ENCODE measurements at places on chromosomes 5 and 9.
A peak's percentile ranks its signal among the peaks of the same experiment; 100 is the strongest.

DNA sequence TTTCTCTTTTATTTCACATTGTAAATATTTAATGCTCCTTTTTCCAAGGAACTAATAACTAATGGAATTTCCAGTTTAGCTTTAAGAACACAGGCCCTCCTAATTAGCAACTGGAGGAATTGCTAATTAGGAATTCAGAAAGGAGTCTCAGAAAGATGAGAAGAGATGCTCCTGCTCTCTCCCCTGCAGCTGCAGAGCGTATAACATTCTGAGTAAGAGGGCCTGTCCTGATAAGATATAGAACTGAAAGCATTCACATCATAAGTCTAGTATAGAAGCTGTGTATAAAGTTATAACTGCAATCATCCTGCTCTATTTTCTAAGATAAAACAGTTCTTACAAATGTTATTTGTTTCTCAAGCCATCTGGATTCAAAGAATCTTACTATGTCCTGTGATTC, 83.2 kb downstream of the DTWD2 start:
- DNase-seq, result no peak

GRCh38 chr9:134441227-134442084, 115.2 kb downstream of the RXRA start:
- DNase-seq, result no peak

- DNase-seq, result no peak
Measured at GRCh38 chr5:126443374-126443851, 20.2 kb downstream of the GRAMD2B start.

GRCh38 chr5:58299256-58299655, 160.6 kb downstream of the PLK2 start:
- DNase-seq, result no peak

- DNase-seq, result no peak
Measured at GRCh38 chr9:137665697-137666512, 47.1 kb downstream of the EHMT1 start.

- DNase-seq, result no peak
Measured at GRCh38 chr5:16538006-16538405, 72.4 kb upstream of the ZNF622 start.

- no peak for DNase-seq
Measured at GRCh38 chr5:5788793-5789192, 366.3 kb downstream of the ICE1 start.

DNA sequence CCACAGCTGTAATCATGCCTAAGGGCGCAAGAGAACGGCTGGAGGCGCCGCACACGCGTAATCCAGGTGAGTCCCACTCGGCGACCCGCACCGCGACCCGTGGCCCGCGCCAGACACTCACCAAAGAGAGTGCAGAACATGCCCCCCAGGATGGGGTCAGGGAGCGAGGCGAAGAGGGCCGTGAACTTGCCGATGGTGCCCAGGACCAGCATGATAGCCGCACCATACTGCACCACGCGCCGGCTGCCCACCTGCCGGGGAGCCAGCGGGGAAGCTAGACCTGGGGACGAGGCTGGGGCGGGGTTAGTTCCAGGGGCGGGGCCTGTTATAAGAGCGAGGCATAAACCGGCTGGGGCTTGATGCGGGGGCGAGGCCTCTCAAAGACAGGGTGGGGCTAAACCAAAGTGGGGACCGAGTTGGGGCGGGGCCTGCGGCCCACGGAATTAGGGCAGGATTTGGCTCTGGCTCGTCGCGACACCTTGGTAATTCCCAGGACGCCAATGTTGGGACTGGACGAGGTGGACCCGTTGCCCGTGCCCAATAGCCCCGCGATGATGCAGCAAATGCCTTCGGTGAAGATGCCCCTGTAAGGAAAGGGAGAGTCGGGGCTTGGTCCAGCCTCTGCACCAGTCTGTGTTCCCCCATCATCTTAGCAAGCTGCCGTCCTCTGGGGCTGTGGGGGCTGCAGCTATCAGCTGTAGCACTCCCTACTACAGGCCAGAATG, 4.8 kb downstream of the SLC23A1 start:
- no peak for DNase-seq

DNA sequence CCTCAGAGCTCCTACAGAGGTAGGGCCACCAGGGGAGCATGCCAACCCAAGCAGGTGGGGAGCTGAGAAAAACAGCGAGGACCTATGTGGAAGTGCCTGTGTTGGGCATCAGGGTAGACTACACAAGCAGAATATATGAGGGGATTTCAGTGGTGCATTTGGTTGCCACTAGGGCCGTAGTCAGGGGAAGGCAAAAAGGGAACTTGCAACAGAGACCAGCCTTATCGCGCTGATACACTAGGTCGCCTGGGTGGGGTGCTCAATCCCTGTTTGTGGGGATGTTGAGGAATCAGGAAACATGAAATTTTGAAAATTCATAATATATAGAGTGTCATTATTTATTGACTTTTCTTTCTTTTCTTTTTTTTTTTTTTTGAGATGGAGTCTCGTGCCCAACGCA, 370.9 kb upstream of the PRR16 start:
- peak; percentile 36 for DNase-seq

DNA sequence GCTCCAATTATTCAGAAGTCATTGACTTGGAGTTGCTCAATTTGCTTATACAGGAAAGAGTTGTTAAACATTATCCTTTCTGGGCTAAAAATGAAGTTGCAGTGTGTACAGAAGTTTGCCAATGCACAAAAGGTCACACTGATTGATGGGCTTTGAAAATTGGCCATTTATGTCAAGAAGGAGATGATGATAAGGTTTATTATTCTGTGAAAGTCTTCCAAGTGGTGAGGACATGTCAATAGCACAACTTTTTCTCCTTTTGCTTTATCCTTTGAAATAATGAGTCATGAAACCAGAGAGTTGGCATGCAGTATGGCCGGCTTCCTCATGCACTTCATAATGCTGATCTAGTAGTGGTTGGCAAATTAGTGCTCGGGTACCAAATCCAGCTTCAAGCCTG, 848.5 kb upstream of the WWC1 start:
- DNase-seq, result no peak

DNA sequence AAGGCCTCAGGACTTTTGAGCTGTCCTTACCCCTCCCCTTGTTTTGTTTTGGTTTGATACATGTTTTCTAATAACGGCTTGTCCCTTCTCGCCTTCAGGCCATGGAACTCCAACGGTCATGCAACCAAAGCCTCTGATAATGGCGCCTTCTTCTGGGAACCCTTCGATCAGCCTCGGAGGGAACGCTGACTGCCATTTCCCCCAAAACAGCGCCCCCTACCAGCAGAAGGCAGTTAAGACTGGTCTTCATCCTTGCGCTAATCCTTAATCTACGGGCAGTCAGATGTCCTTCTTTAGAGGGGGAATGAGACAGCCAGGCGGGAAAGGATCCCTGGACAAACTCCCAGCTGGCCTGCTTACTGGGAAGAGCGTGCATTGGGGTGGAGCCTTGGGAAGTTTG, 276.6 kb downstream of the ICE1 start:
- DNase-seq, result no peak

DNA sequence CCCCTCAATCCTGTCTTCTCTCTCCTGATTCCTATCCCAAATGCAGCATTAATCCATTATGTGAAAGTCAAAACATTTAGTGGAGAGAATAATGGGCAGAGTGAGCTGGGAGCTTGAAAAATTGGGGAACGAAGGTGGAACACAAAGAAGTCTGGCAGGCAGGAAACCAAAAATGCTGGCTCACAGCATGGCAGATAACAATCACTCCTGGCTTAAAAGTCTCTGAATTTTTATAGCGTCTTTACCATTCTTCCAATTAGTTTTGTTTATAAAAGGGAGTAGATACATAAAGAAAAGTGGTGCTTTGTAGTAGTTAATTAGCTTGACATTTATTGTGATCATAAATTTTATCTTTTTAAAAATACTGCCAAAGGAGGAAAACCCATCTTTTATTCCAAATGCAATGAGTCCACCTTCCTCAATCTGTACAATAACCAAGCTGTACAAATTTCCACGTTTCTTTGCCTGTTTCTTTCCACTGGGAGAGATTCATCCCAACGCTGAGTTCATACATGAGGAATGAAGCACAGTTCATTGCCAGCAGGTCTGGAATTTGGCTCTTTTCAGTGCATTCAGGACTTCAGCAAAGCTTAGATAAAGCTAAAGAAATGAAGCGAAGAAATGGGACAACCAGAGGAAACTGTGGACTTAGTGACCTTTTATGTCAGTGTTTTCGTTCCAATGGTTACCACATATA, 174.7 kb downstream of the HMHB1 start:
- no peak for DNase-seq

GRCh38 chr5:149161026-149161687, 19.9 kb downstream of the ABLIM3 start:
- DNase-seq, result no peak

GRCh38 chr5:91144491-91145332, 238.4 kb downstream of the ARRDC3 start:
- DNase-seq, result no peak

- DNase-seq, result no peak
Measured at GRCh38 chr9:136117291-136117915, 1.3 kb downstream of the TMEM250 start.

- DNase-seq, result no peak
Measured at GRCh38 chr9:94922098-94922607, 195.7 kb downstream of the AOPEP start.

DNA sequence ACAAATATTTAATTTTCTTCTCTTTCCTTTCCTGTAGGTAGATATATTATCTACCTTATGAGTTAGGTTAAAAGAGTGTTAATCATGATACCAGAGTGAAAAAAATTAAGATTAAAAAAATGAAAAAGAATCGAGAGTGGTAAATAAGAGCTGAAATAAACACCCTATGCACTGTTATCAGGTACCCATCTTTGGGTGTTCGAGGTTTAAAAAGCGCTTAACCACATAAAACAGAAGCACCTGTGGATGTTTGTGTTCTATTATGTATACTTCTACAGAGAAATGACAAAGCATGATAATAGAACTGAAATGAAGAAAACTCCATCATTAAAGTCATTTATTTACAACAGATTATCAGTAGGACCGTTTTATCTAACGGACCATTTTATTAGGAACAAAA, 25.7 kb upstream of the GCNT4 start:
- no peak for DNase-seq

DNA sequence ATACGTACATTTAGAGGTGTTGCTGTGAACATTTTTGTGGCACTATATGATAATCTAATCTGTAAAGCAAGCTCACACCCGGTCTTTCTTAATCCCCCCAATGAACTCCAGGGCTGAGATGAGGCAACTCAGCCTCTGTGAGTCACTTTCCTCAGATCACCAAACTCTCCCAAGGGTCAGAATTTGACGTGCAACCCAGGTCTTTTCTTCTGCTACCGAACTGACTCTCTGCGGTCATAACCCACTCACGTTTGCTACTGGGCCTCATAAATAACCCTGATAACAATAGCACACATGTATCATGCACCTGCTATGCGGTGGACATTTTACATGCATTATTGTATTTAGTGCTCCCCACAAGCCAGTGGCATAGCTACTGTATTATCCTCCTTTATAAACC, 153.1 kb downstream of the DROSHA start:
- no peak for DNase-seq

- DNase-seq, result no peak
Measured at GRCh38 chr9:21810388-21810787, 8.0 kb downstream of the MTAP start.

DNA sequence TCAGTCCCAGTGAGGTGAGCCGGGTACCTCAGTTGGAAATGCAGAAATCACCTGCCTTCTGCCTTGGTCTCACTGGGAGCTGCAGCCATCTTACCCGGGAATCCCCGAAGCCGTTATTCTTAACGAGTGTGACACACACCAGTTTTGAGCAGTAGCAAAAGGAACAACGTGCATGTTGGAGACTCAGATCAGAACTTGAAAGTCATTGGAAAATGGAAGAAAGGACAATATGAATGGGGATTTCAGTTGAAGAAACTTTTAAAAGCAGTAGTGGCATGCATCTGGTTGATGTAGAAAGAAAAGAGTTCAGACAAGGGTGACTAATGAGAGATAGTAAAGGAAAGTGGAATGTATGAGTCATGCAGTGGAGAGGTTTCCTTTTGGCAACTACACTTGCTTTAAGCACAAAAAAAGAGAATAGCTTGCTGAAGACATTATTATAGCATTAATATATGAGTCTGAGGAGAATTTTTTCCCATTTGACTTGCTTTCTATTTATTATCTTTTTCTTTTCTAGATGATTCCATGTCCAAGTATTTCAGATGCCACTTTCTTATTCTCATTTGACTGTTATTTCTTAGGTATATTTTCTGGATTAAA, 44.4 kb upstream of the ANKDD1B start:
- no peak for DNase-seq

GRCh38 chr5:69202497-69202896, 13.1 kb downstream of the CENPH start:
- DNase-seq, result no peak

GRCh38 chr5:146068206-146068605, 37.2 kb downstream of the PLAC8L1 start:
- no peak for DNase-seq

DNA sequence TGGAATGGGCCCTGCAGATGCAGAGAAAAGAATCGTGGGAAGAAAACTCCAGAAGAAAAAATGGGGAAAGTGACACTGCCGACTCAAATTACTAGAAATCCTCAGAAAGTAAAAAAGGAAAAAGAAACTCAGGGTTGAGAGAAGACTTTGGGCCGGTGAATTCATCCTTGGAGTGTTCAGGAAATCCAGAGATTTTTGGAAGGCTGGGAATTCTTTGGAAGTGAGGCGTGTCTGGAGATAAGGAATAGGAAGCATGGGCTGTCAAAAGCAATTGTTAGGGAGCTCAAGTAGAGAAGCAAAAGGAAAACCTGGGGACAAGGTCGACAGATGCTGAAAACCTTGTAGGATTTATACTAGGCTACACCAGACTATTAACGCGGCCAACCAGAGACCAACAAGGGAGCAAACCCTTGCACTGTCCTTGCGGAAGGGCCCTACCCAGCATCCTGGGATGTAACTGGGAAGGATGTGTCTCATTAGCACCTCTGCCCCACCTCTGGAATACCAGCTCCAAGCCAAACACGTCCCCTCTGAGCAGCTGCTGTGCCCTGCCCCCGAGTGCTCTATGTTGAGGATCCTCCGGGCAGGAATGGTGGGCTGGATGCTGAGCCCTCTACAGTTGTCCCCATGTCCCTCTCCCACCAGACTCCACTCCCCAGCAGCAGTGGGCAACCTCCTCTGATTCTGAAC, 11.6 kb downstream of the DAB2IP start:
- no peak for DNase-seq

DNA sequence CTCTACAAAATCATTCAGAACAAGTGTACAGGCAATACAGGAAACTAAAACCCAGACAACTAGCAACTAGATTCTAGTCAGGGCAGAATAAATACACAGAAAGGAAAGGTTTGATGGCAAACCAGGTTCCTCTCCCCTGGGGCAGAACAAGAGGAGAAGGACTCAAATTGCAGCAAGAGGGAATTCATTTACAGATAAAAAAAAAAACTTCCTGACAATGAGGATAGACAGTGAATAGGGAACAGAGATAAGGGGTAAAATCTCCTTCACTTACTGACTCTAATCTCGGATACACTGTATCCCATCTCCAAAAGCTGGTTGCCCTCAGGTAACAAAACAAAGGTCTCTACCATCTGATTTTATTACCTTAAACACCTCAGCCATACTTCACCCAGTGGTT, 244.0 kb downstream of the SEC61B start:
- no peak for DNase-seq

DNA sequence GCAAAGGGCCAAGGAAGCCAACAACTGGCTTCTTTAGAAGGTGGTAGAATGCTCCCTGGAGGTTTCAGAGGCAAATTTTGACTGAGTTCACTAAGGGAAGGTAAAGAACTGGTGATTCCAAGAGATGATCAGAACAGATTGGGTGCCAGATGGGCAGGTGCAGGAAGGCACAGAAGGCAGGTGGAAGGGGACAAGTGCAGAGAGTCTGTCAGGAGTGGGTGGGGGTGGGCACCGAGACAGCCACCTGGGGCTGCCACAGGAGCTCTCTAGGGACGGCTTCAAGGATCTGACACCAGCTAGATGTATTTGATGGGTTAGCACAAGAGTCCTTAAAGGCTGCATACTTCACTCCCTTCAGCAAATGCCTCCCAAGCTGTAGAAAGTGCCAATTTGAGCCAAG, 207.3 kb downstream of the PTTG1 start:
- DNase-seq, result no peak
